A549 treated with DMSO at 1 μM for 4 hours (cell line): ENCODE measurements at places on chromosomes 2 and 18. TPM values are rescaled to one million over a fixed set of nuclear protein-coding genes. Genes with fewer than 3 reads are reported as not detected.

SPC25 gene
- 16.7 to 21.9 TPM (median 20.7 TPM) in 5 replicates for total RNA-seq

ACMSD gene
- total RNA-seq: not detected in 5 replicates

SAG gene
- not detected in 5 replicates for total RNA-seq

SERPINB7 gene
- total RNA-seq: 1.5 to 2.9 TPM (median 2.9 TPM) in 5 replicates

REG3A gene
- not detected in 5 replicates for total RNA-seq

MATN3 gene
- total RNA-seq: 8.9 to 15.9 TPM (median 12.6 TPM) in 5 replicates

INPP4A gene
- 6.5 to 10.6 TPM (median 10.0 TPM) in 5 replicates for total RNA-seq

DNER gene
- total RNA-seq: 5.6 to 9.1 TPM (median 6.7 TPM) in 5 replicates

SCN9A gene
- total RNA-seq: 3.8 to 6.3 TPM (median 5.0 TPM) in 5 replicates

SNORC gene
- 5.4 to 13.3 TPM (median 10.3 TPM) in 5 replicates for total RNA-seq

FIGN gene
- total RNA-seq: 1.6 to 3.3 TPM (median 2.2 TPM) in 5 replicates

PLEKHA3 gene
- total RNA-seq: 11.1 to 23.9 TPM (median 18.3 TPM) in 5 replicates

GTF3C2 gene
- total RNA-seq: 62.4 to 67.5 TPM (median 64.5 TPM) in 5 replicates

ASB18 gene
- total RNA-seq: not detected in 5 replicates

SERTAD2 gene
- total RNA-seq: 13.4 to 21.0 TPM (median 17.0 TPM) in 5 replicates

AQP12B gene
- not detected in 5 replicates for total RNA-seq

ST8SIA5 gene
- total RNA-seq: 0.02 TPM in 1 of 5 replicates, not detected in the others

SCN2A gene
- 0.11 TPM in 1 of 5 replicates, not detected in the others for total RNA-seq

MAT2A gene
- 446 to 524 TPM (median 495 TPM) in 5 replicates for total RNA-seq

TUBA3E gene
- not detected in 5 replicates for total RNA-seq

PDCD1 gene
- total RNA-seq: not detected in 5 replicates

FBXO15 gene
- 0.51 to 1.6 TPM (median 0.88 TPM) in 5 replicates for total RNA-seq

GAD1 gene
- 0.41 to 1.1 TPM (median 0.68 TPM) in 5 replicates for total RNA-seq

DLX2 gene
- total RNA-seq: 0.61 to 0.89 TPM (median 0.74 TPM) in 5 replicates

STK39 gene
- 15.2 to 21.5 TPM (median 16.6 TPM) in 5 replicates for total RNA-seq

RTP5 gene
- total RNA-seq: not detected in 5 replicates

SPP2 gene
- total RNA-seq: not detected in 5 replicates

MEX3C gene
- 18.8 to 26.0 TPM (median 24.7 TPM) in 5 replicates for total RNA-seq

TFPI gene
- 41.4 to 72.0 TPM (median 62.0 TPM) in 5 replicates for total RNA-seq

FOXD4L1 gene
- total RNA-seq: 0.31 to 0.87 TPM (median 0.33 TPM) in 5 replicates

DAPL1 gene
- not detected in 5 replicates for total RNA-seq

AGBL5 gene
- 29.8 to 36.7 TPM (median 32.2 TPM) in 5 replicates for total RNA-seq

ALLC gene
- 0.05 TPM in 1 of 5 replicates, not detected in the others for total RNA-seq
